ENCODE measurements at places on chromosomes 1 and 21.

GRCh38 chr1:113194846-113195830, 122.1 kb downstream of the LRIG2 start:
- H3K27me3 ChIP-seq: no peaks in the 10 kb centered on the region
- no peaks in the 10 kb centered on the region for H3K36me3 ChIP-seq
- no peak for DNase-seq
- H3K27ac ChIP-seq: no peak overlapping the region
- H3K4me3 ChIP-seq: no peak overlapping the region

DNA sequence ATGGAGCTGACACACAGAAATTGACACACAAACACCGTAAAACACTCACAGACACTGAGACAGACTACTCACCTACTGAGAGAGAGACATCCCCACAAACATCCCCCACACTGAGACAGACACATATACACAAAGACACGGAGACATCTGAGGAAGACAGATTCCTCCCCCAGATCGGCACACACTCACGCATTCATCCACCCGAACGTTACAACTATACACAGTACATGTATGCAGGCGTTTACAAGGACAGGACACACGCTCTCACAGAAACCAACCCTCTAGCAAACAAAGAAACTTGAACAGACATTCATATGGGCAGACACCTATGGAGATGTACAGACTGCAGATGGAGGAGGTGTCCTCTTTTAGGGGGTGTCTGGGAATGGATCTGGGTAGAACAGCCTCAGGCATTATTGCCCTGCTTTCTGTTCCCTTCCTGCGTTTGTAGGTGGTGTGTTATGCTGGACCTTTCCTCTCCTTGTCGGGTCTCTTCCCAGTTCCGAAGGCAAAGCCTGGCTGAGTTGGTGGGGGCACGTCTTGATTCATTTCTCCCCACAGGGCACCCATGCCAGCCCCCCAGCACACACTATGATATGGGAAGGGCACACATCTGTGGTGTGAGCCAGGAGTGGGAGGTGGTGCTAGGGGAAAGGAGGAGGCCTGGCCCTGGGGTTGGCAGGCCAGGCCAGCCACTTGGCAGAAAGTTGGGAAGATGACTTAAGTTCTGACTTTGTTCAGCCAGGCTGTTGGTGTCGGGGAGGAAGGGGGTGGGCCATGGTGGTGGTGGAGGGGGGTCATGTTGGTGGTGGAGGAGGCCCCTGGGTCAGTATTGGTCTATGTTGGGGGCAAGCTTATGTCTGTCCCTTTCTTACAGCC, 1.5 kb downstream of the KIRREL1 start:
- no peak overlapping the region for H3K4me3 ChIP-seq
- no peaks in the 10 kb centered on the region for H3K36me3 ChIP-seq
- no peaks in the 10 kb centered on the region for H3K4me1 ChIP-seq
- H3K27ac ChIP-seq: no peak overlapping the region
- H3K27me3 ChIP-seq: peaks cover 10% of the 10 kb centered on the region
- DNase-seq: no peak

DNA sequence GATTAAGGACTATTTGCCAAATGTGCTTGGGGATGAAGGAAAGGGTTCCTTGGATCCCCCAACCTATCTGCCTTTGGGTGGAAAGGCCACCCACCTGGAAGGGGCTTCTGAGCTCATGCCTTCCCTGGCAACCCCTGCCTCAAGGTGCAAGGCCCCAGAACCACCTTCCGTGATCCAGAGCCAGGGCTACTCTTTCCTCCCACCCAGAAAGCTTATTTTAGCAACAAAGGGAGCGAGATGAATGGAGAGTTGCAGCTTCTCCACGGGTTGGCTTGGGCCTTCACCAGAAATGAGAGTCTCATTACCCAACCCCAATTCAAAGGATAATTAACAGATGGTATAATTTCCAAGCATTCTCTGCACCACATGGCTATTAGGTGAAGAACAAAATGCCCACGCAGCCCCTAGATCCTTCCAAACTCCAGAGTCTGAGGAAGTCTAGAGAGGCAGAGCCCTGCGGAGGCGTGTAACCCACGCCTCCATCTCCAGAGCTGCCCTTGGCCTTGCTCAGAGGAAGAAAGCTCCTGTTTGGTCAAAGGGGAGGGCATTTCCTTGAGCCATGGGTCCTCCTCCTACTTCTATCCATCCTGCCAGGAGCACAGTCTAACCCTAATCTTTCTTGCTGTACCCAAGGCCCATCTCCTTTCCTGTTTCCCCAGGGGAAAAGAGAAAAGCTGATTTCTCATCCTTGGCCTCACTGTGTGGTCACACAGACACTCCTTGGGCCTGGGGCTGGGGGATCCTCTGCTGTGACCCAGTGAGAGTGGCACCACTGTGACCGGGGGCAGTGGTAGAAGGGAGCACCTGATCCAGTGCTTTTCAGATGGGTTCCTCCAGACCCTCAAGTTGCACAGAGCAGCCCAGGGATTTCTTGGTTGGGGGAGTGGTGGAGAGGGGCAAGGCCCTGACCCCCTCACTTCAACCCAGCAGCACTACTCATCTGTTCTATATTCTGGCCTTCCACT, 1.7 kb upstream of the CELSR2 start:
- no peaks in the 10 kb centered on the region for H3K27me3 ChIP-seq
- peaks cover 16% of the 10 kb centered on the region for H3K4me1 ChIP-seq
- H3K4me3 ChIP-seq: no peak overlapping the region
- no peaks in the 10 kb centered on the region for H3K36me3 ChIP-seq
- H3K27ac ChIP-seq: no peak overlapping the region
- no peak for DNase-seq

DNA sequence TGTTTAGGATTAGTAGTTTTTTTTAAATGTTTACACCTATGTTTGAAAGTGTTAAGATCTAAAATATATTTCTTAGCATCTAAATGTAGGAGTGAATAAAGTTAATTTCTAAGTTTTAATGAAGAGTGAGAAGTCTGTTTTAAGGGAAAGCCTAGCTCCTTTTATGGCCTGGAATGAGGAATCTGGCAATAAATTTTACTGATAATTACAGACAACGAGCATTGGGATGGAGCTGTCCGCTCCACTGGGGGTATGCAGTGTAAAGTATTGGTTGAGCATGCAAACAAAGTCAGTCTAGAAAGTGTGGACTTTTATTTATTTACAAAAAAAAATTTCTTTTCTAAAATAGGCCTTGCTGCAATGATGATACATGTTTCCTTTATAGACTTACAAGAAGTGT, 19.0 kb downstream of the CLIC6 start:
- no peak overlapping the region for H3K27ac ChIP-seq
- DNase-seq: no peak
- H3K4me3 ChIP-seq: no peak overlapping the region
- no peaks in the 10 kb centered on the region for H3K4me1 ChIP-seq
- no peaks in the 10 kb centered on the region for H3K36me3 ChIP-seq
- peaks cover 3% of the 10 kb centered on the region for H3K27me3 ChIP-seq
